ENCODE measurements at places on chromosomes 3 and 15.

DNA sequence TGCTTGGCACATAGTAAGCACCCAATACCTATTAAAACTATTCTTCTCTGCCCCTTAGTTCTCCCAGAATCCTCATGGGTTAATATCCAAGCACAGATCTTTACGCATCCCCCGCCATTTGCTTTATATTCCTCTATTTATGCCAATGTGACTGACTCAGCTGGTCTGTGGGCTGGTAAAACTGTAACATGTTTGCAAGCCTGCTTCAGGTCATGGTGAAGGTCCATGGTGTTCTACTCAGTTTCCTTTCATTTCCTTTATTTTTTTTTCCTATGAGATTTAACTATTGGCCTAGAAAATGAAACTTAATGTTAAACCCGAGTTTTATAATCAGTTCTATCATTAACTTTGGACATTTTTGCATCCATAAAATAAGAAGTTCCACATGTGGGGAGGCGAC, 47.0 kb downstream of the FRMD4B start:
- no peak for DNase-seq

GRCh38 chr15:62051166-62051565, 9.1 kb downstream of the VPS13C start:
- DNase-seq, result no peak

DNA sequence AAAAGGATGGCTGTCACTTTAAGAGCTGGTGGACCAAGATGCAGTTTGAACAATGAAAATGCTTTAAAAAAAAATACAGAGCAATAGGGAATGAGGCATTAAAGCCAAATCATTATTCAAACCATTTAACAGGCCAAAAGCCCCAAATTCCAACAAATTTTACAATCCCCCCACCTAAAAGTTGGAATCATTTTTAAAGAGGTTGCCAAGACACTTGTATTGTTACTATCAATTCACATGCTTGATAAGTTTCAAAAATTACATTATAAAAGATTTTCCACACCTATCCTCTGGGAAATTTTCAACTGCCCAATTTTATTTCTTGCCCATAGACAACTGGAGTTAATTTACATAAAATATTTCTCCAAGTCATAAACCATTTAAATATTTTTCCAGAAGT, 192.3 kb upstream of the ARHGEF26 start:
- DNase-seq, result no peak

GRCh38 chr15:82832601-82833361, 23.4 kb downstream of the WHAMM start:
- peak; percentile 75 for DNase-seq

DNA sequence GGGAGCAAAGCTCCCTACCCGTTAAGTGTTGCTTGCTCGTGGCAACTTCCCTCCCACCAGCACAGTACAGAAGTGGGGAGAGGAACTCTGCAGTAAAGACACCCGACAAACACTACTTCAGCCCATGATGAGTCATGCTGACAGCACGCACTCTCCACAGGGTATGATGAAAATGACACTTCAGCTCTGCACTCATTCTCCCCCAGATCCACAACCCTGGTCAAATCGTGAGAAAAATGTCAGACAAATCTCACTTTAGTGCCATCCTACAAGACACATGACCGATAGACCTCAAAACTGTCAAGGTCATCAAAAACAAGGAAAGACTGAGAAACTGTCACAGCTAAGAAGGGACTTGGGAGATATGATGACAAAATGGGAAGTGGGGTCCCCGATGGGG, 278.9 kb downstream of the OCA2 start:
- DNase-seq, result no peak

- DNase-seq, result no peak
These were observed 3.4 kb upstream of the SLC51B start for GRCh38 chr15:65041787-65042186.

- DNase-seq, result no peak
These were observed 48.2 kb downstream of the CRYGS start for GRCh38 chr3:186496016-186496415.

DNA sequence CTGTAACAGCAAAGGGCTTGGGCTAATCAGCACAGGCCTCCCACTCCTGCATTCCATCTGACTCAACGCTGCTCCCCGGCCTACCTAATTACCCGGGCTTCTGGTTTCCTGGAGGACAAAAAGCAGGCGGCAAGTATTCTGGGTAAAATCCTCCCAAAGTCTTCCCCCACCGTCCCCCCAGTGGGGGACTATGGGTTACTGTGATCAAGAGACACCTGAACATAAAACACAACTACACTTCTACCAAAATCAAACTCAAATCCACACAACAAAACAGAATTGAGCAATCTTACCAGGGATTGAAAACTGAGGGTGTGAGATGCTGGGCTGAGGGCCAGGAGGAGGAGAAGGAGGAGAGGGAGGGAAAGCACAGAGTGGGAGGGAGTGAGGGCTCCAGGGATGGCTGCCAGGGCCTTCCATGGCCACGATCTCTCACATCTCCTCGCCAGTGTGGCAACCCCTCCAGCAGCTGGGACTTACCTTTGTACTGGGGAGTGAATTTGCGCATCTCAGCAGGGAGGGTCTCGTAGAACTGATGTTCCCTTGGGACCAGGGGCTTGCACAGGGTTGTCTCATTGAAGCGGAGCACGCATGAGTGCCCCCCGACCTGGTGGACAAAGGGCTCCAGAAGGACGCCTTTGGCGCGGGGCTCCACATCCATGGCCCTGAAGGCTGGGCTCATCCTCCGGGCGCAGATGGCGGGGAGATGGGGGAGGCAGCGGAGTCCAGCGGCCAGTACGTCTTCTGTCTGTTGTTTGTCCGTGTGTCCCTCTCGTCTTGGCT, 9.1 kb upstream of the NCKIPSD start:
- no peak for DNase-seq

DNA sequence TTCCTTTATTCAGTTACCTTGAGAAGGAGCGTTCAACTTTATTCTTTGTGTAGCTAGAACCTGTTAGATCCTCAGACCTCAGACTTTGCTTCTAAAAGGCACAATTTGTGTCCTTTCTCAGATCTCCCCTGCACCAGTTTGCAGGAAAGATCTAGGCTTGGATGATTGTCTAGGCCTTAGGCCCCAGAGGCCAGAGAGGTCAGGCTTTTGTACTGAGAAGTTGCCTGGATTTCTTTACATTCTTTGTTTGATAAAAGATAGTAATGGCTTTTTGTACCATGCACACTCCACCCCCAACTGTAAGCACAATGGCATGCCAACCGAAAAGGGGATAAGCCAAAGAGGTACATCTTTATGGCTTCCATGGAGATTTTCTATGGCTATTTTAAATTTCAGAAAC, 719.6 kb upstream of the NR2F2 start:
- DNase-seq, result no peak

- no peak for DNase-seq
These were observed 42.5 kb downstream of the SETD2 start for GRCh38 chr3:47121409-47121808.

GRCh38 chr3:61387817-61388216, 136.6 kb upstream of the FHIT start:
- DNase-seq, result no peak

DNA sequence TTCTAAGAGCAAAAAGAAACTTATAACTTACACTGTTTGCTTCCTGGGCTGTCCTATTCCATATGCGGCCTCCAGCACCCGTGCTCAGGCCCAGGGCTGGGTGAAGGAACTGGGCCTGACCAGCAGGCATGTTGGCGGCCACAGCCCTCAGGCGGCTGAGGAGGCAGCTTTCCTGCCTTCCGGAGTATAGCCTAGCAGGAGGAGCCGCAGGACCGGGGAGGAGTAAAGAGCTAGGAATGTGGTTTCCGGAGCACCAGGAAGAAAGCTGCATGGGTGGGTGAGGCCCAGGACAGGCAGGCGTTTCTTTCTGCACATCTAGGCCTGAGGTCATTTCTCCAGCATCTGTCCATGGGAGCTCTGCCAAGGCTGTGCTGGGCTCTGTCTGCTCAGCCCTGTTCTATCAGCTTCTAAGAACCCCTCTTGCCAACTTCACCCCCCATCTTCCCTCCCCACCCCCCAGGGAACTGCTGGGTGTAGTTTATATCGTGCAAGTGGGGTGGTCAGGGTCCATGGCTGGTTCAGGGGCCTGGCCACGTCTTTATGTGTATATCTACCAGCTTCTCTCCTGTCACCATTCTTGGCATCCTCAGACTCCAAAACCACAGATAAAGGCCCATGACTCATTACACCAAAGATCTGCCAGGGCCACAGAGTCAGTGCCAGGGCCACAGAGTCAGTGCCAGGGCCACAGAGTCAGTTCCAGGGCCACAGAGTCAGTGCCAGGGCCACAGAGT, 7.8 kb upstream of the KIF7 start:
- DNase-seq, result no peak

- no peak for DNase-seq
These were observed 57.9 kb downstream of the ADCY5 start for GRCh38 chr3:123390865-123391600.

DNA sequence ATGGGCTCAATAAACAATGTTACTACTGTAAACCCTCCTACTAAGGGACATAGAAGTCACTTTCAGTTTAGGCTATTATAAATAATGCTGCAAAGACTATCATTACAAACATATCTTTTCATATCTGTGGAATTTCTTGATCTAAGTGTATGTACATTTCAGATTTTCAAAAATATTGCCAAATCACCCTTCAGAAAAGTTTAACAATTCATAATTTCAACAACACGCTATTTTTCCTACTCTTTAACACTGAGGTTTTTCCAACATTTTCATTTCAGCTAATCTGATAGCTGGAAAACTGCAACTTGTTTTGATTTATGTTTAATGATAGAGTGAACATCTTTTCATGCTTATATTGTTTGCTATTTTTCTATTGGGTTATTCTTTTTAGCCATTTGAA, 69.0 kb downstream of the ALDH1A2 start:
- no peak for DNase-seq

DNA sequence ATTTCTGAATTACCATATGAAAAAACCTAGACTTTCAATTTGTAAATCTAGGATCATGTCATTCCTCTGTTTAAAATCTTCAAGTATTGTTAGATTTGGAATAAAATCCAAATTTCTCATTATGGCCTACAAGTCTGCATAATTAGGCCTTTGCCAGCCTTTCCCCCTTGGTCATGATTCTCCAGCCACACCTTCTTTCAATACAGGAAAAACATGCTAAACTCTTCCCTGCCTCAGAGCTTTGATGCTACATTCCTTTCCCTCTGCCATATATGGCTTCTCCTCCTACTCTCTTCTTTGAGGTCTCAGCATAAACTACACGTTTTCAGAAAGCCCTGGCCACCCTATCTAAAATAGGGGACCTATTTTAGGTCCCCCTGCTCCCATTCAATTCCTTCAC, 48.5 kb downstream of the TM6SF1 start:
- DNase-seq, result no peak

DNA sequence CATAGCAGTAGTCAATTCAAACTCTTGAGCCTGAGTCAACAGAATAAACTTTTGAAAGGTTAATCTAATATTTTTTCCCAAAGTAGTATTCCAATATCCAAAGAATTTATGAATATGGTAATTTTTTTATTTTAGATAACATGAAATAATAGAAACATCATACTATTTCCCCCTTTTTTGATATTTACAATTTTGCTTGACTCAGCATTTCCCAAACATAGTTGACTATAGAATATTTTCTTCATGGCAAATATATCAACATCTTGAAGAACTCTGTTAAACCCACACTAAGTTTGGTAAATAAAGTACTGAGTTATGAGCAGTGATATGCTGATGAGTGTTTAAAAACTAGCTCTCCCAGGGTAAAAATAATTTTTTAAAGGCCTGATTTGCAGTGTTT, 380.0 kb upstream of the ARL6 start:
- DNase-seq, result no peak

DNA sequence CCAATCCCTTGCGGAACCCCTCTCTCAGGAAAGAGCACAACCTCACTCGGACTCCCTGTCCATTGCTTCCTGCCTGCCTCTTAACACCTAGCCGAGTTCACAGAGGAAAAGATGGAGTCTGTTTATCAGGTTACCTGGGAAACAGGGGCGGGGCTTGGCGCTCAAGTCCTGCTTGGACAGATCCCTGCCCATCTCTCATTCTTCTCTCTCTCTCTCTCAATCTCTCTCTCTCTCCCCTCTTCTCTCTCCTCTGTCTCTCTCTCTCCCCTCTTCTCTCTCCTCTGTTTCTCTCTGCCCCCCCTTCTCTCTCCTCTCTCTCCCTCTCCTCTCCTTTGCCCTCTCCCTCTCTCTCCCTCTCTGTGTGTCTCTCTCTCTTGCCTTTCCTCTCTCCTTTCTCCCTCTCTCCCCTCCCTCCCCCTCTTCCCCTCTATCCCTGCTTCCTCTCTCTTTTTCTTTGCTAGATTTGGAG, at the start of gene EFHB:
Gene EFHB, minus strand, starts transcription at position 120 of the 469 bp plus-strand sequence. CDS start 199 bp downstream, outside the sequence.
- peak; percentile 46 for DNase-seq

DNA sequence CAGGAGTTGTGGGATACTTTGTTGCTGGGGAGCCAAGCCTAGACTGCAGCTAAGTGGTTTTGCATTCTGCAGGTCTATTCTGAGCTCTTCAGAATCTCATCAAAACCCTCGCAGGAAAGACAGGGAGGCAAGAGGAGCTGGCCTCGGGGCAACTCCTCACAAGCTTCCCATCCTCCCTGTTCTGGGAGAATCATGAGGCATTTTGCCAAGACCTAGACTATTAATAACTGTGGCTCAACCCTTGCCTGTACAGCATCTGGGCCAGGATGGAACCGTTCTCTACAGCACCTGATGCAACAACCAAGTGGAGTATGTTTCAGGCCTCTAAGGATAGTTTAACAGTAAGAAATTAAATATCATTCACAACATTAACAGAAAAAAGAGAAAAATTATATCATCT, 20.2 kb upstream of the SLC6A20 start:
- DNase-seq, result no peak

- DNase-seq, result no peak
These were observed 378.1 kb downstream of the GABRB3 start for GRCh38 chr15:26394801-26395200.
